ENCODE measurements at places on chromosomes 2 and 18. TPM values are rescaled to one million over a fixed set of nuclear protein-coding genes. Genes with fewer than 3 reads are reported as not detected.

Gene C2orf80
- total RNA-seq: 1.0 TPM

GRCh38 chr2:233882353-233882752, 14.2 kb upstream of the MSL3B start:
- peaks cover 10% of the 10 kb centered on the region for H3K36me3 ChIP-seq
- DNase-seq: no peak
- no peaks in the 10 kb centered on the region for H3K4me1 ChIP-seq
- H3K27ac ChIP-seq: no peak overlapping the region
- no peak overlapping the region for H3K4me3 ChIP-seq
- H3K27me3 ChIP-seq: peaks cover 28% of the 10 kb centered on the region

Gene ACTG2
- not detected for total RNA-seq

GRCh38 chr2:171575606-171576005, 53.3 kb downstream of the CYBRD1 start:
- H3K4me3 ChIP-seq: no peak overlapping the region
- no peak overlapping the region for H3K27ac ChIP-seq
- peaks cover 6% of the 10 kb centered on the region for H3K4me1 ChIP-seq
- H3K27me3 ChIP-seq: peaks cover 7% of the 10 kb centered on the region
- no peak for DNase-seq

DNA sequence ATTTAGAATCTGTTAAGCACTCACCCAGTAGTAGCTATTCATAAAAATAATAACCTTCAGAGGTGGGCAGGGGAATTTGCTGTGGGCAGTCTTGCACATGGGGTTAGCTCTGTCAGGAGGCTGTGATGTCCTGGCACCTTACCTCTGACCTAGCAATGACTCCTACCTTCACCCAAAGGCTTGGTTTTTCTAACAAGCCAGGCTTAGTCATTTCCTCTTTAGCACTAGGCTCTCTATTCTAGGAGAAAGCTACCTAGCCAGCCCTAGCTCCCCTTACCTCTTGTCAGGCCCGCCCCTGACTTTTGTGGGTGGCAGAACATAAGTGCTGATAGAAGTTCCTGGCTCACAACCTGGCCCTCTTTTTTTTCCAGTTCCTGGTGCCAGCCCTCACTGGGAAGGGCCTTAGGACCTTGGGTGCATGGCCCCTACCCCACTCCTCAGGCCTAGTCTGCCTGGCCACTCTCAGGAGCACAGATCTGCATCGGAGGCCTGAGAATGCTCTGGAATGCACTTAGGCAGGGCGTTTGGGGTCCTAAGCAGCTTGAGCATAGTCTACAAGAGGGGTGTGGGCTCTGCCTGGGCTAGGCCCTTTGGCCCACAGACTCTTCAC, 17.7 kb downstream of the CPLX4 start:
- peaks cover 53% of the 10 kb centered on the region for H3K27me3 ChIP-seq
- no peak for DNase-seq
- H3K27ac ChIP-seq: no peak overlapping the region
- no peak overlapping the region for H3K4me3 ChIP-seq
- peaks cover 8% of the 10 kb centered on the region for H3K4me1 ChIP-seq

Gene TMEM182
- total RNA-seq: 7.9 TPM

GRCh38 chr2:53021828-53022227, 745.8 kb upstream of the CHAC2 start:
- no peaks in the 10 kb centered on the region for H3K27me3 ChIP-seq
- no peaks in the 10 kb centered on the region for H3K4me1 ChIP-seq
- H3K27ac ChIP-seq: no peak overlapping the region
- DNase-seq: no peak
- H3K36me3 ChIP-seq: no peaks in the 10 kb centered on the region

Gene REG1B
- not detected for total RNA-seq

- H3K4me1 ChIP-seq: no peaks in the 10 kb centered on the region
- no peak for DNase-seq
- H3K36me3 ChIP-seq: peaks cover 1% of the 10 kb centered on the region
- H3K27ac ChIP-seq: no peak overlapping the region
- H3K27me3 ChIP-seq: no peaks in the 10 kb centered on the region
These were observed 47.3 kb upstream of the NDUFV2 start for GRCh38 chr18:9055185-9055584.

DNA sequence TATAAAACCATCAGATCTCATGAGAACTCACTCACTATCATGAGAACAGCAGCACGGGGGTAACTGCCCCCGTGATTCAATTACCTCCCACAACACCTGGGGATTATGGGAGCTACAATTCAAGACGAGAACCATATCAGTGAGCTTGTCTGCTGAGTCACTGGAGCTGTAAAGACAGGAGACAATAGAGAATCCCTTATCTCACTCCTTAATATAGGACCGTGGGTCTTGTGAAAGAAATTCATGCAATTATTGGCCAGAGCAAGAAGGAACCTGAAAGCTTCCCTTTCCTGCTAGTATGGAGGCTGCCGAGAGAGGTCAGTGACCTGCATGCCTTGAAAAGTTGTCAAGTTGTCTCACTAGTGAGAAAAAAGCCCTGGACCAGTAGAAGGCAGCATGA, 9.5 kb upstream of the TNFAIP6 start:
- H3K4me1 ChIP-seq: no peaks in the 10 kb centered on the region
- no peak overlapping the region for H3K27ac ChIP-seq
- no peaks in the 10 kb centered on the region for H3K36me3 ChIP-seq
- no peak overlapping the region for H3K4me3 ChIP-seq
- H3K27me3 ChIP-seq: no peaks in the 10 kb centered on the region

- peaks cover 2% of the 10 kb centered on the region for H3K36me3 ChIP-seq
- peak overlapping the region; percentile 63 for H3K27ac ChIP-seq
- no peaks in the 10 kb centered on the region for H3K27me3 ChIP-seq
- H3K4me3 ChIP-seq: no peak overlapping the region
These were observed 41.0 kb upstream of the ACTR3 start for GRCh38 chr2:113848758-113849415.

DNA sequence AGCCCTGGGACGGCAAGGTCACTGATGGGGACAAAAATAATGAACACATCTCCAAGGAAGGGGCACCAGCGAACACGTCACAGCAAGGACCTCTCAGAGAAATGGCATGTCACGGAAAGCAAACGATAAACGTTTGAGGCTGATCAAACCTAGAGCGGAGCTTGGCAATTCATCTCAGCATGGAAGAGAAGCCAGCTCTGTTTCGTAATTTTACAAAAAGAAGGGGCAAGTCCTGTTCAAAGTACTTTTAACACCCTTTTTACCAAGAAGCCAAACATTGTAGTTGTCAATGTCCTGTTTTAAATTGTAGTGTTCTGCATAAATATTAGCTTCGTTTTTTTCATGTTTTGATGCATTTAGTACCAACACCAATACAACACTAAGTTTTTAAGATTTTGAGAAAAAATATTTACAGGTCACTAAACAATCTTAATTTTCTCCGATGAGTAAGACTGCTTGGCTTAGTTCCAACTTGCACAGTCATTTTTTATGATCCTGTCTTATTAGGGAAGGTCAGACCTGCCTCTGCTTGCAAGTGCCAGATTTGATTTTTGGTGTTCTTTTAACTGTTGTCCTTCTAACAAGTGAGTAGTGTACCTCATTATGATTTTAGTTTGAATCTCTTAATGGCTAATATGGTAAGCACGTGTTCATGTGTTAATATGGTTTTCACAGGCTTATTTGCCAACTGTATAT, 818.5 kb upstream of the SALL3 start:
- H3K4me3 ChIP-seq: no peak overlapping the region
- no peak overlapping the region for H3K27ac ChIP-seq
- no peaks in the 10 kb centered on the region for H3K36me3 ChIP-seq
- no peaks in the 10 kb centered on the region for H3K27me3 ChIP-seq

Gene PROKR1
- 0.16 TPM for total RNA-seq

GRCh38 chr2:145495590-145495989, 975.7 kb upstream of the ZEB2 start:
- no peaks in the 10 kb centered on the region for H3K4me1 ChIP-seq
- no peak for DNase-seq
- H3K4me3 ChIP-seq: no peak overlapping the region
- H3K36me3 ChIP-seq: peaks cover 9% of the 10 kb centered on the region

DNA sequence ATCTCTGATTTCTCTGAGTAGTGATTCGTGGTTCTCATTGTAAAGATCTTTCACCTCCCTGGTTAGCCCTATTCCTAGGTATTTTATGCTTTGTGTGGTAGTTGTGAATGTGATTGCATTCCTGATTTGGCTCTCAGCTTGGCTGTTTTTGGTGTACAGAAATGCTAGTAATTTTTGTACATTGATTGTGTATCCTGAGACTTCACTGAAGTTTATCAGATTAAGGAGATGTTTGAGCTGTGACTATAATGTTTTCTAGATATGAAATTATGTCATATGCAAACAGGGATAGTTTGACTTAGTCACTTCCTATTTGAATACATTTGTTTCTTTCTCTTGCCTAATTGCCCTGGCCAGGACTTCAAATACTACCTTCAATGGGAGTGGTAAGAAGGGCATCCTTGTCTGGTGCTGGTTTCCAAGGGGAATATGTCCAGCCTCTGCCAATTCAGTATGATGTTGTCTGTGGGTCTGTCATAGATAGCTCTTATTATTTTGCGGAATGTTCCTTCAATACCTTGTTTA, 251.9 kb upstream of the ZNF804A start:
- no peaks in the 10 kb centered on the region for H3K4me1 ChIP-seq
- H3K27me3 ChIP-seq: no peaks in the 10 kb centered on the region
- H3K36me3 ChIP-seq: no peaks in the 10 kb centered on the region
- H3K27ac ChIP-seq: no peak overlapping the region
- DNase-seq: no peak

Gene RAB12
- total RNA-seq: 25.0 TPM

GRCh38 chr18:41004324-41004723, 950.7 kb upstream of the PIK3C3 start:
- no peak overlapping the region for H3K4me3 ChIP-seq
- H3K27me3 ChIP-seq: no peaks in the 10 kb centered on the region
- DNase-seq: no peak
- no peak overlapping the region for H3K27ac ChIP-seq

Gene SCN9A
- 0.86 TPM for total RNA-seq

DNA sequence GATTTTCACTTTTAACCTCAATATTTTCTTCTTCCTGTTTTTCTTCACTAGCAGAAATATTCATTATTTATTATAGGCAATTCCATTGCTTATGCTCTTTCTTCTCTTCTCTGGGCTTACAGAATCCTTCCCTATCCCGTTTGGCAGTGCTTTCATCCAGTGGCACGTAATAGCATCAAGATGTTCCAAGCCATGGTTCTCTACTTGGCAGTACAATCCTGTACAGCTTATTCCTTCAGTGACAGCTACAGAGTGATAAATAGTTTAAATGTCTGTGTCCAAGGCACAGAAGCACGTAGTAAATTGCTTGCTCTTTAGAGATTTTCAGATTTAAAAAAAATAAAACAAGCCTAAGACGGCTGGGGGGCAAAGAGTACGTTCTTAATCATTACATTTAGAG, 1964.3 kb downstream of the SUCLG1 start:
- H3K27me3 ChIP-seq: no peaks in the 10 kb centered on the region
- H3K36me3 ChIP-seq: peaks cover 3% of the 10 kb centered on the region
- no peaks in the 10 kb centered on the region for H3K4me1 ChIP-seq
- DNase-seq: no peak
- H3K27ac ChIP-seq: no peak overlapping the region

Gene CNDP1
- total RNA-seq: 0.59 TPM
